ENCODE measurements at places on chromosomes 2 and 18. TPM values are rescaled to one million over a fixed set of nuclear protein-coding genes. Genes with fewer than 3 reads are reported as not detected.

- DNase-seq, result no peak
Measured at GRCh38 chr2:187009483-187010239, 160.7 kb upstream of the ZSWIM2 start.

GRCh38 chr2:12298352-12298751, 418.4 kb upstream of the TRIB2 start:
- DNase-seq, result no peak

DNA sequence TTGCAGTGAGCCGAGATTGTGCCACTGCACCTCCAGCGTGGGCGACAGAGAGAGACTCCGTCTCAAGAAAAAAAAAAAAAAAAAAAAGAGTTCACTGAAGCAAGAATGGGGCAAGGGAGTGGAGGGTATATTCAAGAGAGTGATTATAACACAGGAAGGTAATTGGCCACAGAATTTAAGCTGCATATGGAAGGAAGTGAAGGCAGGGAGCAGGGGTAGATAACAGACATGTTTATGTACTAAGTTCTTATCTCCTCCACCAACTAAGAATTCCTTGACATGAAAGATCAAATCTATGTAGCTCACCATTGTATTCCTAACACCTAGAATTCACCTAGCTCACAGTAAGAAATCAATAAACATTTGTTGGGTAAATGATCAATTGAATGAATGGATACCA, 37.3 kb downstream of the GKN2 start:
- DNase-seq, result no peak

The PKP4 gene
- 52.1 TPM for total RNA-seq

- no peak for DNase-seq
Measured at GRCh38 chr2:25561136-25561850, 112.1 kb downstream of the DTNB start.
